Activated CD8-positive, alpha-beta T cell treated with anti-CD3 and anti-CD28 coated beads for 36 hours (primary cell): ENCODE measurements at places on chromosomes 2 and 18. TPM values are rescaled to one million over a fixed set of nuclear protein-coding genes. Genes with fewer than 3 reads are reported as not detected.

Gene CRYGD
- total RNA-seq: not detected

Gene SLC35F5
- 18.9 TPM for total RNA-seq

Gene GNLY
- 52.6 TPM for total RNA-seq

Gene CRYBA2
- total RNA-seq: not detected

Gene CFAP65
- not detected for total RNA-seq
